ENCODE measurements at places on chromosomes 11 and 22.

- no peaks in the 10 kb centered on the region for H3K27me3 ChIP-seq
- no peaks in the 10 kb centered on the region for H3K4me1 ChIP-seq
- H3K36me3 ChIP-seq: no peaks in the 10 kb centered on the region
- no peak for DNase-seq
Observed at GRCh38 chr11:31237819-31238760, 131.4 kb downstream of the DCDC1 start.

- H3K4me1 ChIP-seq: peaks cover 11% of the 10 kb centered on the region
- DNase-seq: no peak
- peaks cover 23% of the 10 kb centered on the region for H3K27me3 ChIP-seq
- no peak overlapping the region for H3K27ac ChIP-seq
- H3K36me3 ChIP-seq: no peaks in the 10 kb centered on the region
Observed at GRCh38 chr11:20351136-20351535, 12.4 kb upstream of the HTATIP2 start.

GRCh38 chr11:9535189-9535781, 38.2 kb upstream of the WEE1 start:
- no peak overlapping the region for H3K27ac ChIP-seq
- no peaks in the 10 kb centered on the region for H3K27me3 ChIP-seq
- no peak overlapping the region for H3K4me3 ChIP-seq
- DNase-seq: peak; percentile 71
- peaks cover 4% of the 10 kb centered on the region for H3K36me3 ChIP-seq
- H3K4me1 ChIP-seq: peaks cover 5% of the 10 kb centered on the region

DNA sequence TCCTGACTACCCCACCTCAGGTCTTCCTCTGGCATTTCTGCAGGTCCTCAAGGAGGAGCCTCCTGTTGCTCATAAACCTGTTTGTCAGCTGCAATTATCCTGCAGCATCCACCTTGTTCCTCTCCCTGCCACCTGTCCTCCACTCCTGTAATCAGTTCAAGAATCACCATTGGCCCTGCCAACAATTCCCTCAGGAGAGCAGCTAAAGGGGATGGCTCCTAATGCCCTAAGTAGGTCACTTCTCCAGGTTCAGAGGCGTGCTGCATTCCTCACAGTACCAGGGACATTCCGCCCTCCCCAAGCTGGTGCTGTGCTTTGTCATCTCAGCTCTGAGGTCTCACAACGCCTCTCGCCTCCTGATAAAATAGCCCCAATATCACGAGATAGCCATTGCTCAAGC, 2.1 kb downstream of the CLDN25 start:
- H3K27ac ChIP-seq: no peak overlapping the region
- DNase-seq: no peak
- no peaks in the 10 kb centered on the region for H3K4me1 ChIP-seq
- H3K4me3 ChIP-seq: no peak overlapping the region

DNA sequence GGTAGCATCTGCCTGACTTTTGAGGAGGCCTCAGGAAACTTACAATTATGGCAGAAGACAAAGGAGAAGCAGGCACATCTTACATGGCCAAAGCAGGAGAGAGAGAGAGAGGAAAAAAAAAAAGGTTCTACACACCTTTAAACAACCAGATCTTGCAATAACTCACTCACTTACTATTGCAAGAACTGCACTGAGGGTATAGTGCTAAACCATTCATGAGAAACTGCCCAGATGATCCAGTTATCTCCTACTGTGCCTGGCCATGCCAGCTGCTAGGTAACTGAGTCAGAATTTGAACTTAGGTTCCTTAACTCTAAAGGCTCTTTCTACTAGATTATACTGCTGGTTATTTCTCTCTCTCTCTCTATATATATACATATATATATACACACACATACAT, 7.3 kb downstream of the HORMAD2 start:
- H3K27me3 ChIP-seq: peaks cover 11% of the 10 kb centered on the region
- DNase-seq: no peak
- no peaks in the 10 kb centered on the region for H3K36me3 ChIP-seq
- no peak overlapping the region for H3K27ac ChIP-seq
- no peaks in the 10 kb centered on the region for H3K4me1 ChIP-seq

GRCh38 chr11:58629857-58630256, 7.4 kb downstream of the CNTF start:
- no peak overlapping the region for H3K4me3 ChIP-seq
- peaks cover 22% of the 10 kb centered on the region for H3K4me1 ChIP-seq
- peaks cover 9% of the 10 kb centered on the region for H3K36me3 ChIP-seq
- no peak for DNase-seq
- H3K27me3 ChIP-seq: no peaks in the 10 kb centered on the region

- H3K27me3 ChIP-seq: peaks cover 18% of the 10 kb centered on the region
- DNase-seq: no peak
- H3K4me3 ChIP-seq: no peak overlapping the region
- no peaks in the 10 kb centered on the region for H3K4me1 ChIP-seq
Observed at GRCh38 chr11:10379871-10380568, 75.0 kb upstream of the AMPD3 start.

DNA sequence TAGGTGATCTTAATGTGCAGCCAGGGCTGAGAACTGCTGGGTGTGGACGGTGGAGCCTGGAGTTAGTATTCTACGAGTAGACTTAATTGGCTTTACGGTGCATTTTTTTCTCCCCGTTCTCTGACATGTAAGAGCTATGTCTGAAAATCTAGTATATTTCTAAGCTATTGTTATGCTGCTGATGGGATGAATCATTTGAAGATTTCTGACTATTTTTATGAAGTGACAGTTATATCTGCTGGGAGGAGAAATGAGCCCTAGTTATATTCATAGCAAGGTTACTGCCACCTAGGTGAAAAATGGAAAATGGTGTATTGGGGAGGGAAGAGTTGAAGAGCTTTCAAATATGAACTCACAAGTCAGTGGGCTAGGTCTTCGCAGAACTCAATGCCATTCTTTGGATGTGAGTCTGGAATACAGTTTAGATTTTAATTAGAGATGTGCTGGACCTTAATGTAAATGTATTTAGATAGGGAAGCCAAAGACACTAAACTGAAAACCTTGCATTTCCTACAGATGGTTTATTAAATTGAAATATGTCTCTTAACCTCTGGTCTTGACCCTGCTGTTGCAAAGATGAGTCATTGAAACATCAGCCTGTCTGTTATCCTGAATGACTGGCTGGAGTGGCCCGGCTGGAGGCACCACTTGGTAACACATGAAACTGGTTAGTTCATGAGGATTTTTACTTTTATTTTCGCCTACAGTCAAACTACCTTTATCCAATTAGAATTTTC, 293.7 kb downstream of the DDX10 start:
- no peak overlapping the region for H3K27ac ChIP-seq
- no peak for DNase-seq
- no peaks in the 10 kb centered on the region for H3K4me1 ChIP-seq
- peaks cover 3% of the 10 kb centered on the region for H3K36me3 ChIP-seq

DNA sequence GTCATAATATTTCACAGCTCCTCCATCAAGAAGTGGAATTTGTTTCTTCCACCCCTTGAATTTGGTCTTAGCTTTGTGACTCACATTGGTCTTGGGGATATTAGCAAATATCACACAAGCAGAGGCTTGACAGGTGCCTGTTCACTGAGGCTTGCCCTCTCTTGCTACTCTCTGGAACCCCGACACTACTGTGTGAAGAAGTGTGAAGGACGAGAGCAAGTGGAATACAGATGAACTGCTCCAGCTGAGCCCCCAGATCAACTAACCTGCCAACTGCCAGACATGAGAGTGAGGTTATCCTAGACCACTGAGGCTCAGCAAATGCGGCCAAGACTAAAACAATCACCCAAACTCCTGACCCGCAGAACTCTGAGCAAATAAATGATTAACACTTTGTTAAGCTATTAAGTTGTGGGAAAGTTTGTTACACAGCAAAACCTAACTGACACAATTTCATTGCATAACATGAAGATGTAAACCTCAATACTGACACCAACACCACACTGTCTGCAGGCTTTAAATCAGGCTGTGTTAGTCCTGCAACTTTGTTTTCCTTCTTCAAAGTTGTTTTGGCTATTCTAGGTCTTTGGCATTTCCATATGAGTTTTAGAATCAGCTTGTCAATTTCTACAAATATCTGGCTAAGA, 142.5 kb downstream of the APOL5 start:
- DNase-seq: no peak
- H3K27ac ChIP-seq: no peak overlapping the region
- H3K36me3 ChIP-seq: no peaks in the 10 kb centered on the region
- no peak overlapping the region for H3K4me3 ChIP-seq
- H3K27me3 ChIP-seq: peaks cover 2% of the 10 kb centered on the region
- no peaks in the 10 kb centered on the region for H3K4me1 ChIP-seq

GRCh38 chr22:41672780-41673509, 15.7 kb downstream of the SNU13 start:
- H3K27me3 ChIP-seq: no peaks in the 10 kb centered on the region
- DNase-seq: no peak
- no peaks in the 10 kb centered on the region for H3K4me1 ChIP-seq
- no peak overlapping the region for H3K27ac ChIP-seq
- peaks cover 56% of the 10 kb centered on the region for H3K36me3 ChIP-seq

All from activated B cell treated with CpG ODN at 0.5 μM for 24 hours (primary cell).